Aortic smooth muscle cell (primary cell): ENCODE measurements at places on chromosomes 2 and 18. TPM values are rescaled to one million over a fixed set of nuclear protein-coding genes. Genes with fewer than 3 reads are reported as not detected.

ABCG8 gene
- total RNA-seq: not detected in 2 replicates

GNAL gene
- 0.31 and 0.92 TPM in 2 replicates for total RNA-seq

GBX2 gene
- not detected in 2 replicates for total RNA-seq

CD8B gene
- not detected in 2 replicates for total RNA-seq

SNORC gene
- 0.66 and 0.93 TPM in 2 replicates for total RNA-seq

FN1 gene
- 3,653 and 7,001 TPM in 2 replicates for total RNA-seq

TUBA3E gene
- not detected in 2 replicates for total RNA-seq

CYP27C1 gene
- not detected in 2 replicates for total RNA-seq

EGR4 gene
- not detected in 2 replicates for total RNA-seq

FEV gene
- not detected in 2 replicates for total RNA-seq

WDR75 gene
- total RNA-seq: 39.7 and 42.8 TPM in 2 replicates

RNF144A gene
- total RNA-seq: 0.56 and 1.5 TPM in 2 replicates

LIMS3 gene
- 7.9 and 13.2 TPM in 2 replicates for total RNA-seq

CBLN2 gene
- total RNA-seq: not detected in 2 replicates
